ENCODE measurements at places on chromosomes 13 and 19. TPM values are rescaled to one million over a fixed set of nuclear protein-coding genes. Genes with fewer than 3 reads are reported as not detected.

Gene PNPLA6
- total RNA-seq = 40.5 TPM

Gene TEX29
- not detected for total RNA-seq

Gene CD70
- total RNA-seq = 62.8 TPM

Gene BBC3
- 2.2 TPM for total RNA-seq

Gene CD209
- total RNA-seq = not detected

Gene ICAM4
- not detected for total RNA-seq
